GF-D8 (cell line): ENCODE measurements at places on chromosomes 16 and 17.

DNA sequence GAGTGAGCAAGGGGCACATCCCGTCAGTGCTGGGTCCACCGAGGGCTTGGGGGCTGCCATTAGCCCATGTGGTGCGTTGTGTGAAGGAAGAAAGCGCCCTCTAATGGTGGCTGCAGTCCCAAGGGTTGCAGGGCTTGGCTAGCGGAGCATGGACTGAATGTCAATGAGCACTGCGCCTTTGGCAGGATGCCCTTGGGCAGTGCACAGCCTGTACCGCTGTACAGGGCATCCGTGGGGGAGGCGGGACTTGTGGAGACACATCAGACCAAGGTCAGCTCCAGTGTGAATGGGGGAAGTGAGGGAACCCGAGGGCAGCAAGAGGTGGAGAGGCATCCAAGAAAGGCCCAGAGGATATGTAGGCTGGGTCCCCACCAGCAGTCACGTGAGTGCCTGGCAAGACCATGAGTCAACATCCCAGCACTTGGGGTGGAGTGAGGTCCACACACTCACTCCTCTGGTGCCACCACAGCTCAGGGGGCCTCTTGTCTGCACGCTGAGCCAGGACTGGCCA lies 75.5 kb upstream of the MED9 start:
- DNase-seq = no peak

DNA sequence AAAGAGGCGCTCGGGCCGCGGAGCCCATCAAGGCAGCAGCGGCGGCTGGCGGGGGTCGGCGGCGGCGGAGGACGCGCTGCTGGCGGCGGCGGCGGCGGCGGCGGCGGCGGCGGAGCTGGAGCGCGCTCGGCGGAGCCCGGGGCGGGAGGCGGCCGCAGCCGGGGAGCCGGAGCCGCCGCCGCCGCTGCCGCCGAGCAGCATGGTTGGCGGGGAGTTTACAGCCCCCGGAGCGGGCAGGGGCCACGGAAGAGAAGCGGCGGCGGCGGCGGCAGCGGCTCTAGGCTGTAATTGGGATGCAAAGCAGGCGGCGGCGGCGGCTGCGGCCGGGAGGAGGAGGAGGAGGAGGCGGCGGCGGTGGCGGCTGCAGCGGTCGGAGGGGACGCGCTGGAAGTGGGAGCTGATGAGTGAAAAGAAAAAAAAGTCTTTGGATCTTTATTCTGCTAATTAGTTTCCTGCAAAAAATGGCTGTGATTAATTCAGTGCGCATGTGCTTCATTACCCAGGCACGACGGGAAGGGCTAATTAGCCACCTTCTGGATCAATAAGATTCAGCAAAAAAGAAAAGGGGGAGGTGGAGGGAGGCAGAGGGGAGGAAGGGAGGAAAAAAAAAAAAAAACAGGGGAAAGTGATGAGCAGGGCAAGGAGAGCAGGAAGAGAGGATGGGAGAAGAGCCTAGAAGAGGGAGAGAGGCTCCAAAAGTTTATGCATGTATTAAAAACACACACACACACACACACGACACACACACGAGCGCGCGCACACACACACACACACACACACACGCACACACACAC lies 10.9 kb upstream of the ZFHX3 start:
- DNase-seq = no peak

GRCh38 chr17:75557075-75557851 lies 30.3 kb upstream of the MYO15B start:
- no peak for DNase-seq

DNA sequence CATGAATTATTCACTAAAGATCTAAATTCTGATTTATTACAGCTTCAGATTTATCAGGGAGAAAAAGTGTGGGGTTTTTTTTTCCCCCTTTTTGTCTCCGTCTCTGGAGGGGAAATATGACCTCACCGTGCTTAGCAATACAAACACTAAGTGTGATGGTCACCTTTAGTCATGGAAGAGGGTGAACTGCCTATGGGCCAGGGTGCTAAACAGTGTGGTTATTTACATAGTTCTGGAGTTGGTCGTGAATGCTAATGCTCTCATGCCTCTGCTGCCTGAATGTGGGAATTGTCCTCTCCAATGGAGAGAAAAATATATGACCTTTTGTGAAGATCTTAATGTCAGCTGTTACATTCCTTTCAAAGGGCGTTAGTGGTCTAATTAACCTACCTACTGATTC lies 44.8 kb upstream of the MSI2 start:
- DNase-seq = no peak

GRCh38 chr16:75105306-75106061 lies 11.1 kb downstream of the LDHD start:
- DNase-seq = peak; percentile 72

- DNase-seq = no peak
Measured at GRCh38 chr17:59381716-59382570, 50.5 kb downstream of the YPEL2 start.

DNA sequence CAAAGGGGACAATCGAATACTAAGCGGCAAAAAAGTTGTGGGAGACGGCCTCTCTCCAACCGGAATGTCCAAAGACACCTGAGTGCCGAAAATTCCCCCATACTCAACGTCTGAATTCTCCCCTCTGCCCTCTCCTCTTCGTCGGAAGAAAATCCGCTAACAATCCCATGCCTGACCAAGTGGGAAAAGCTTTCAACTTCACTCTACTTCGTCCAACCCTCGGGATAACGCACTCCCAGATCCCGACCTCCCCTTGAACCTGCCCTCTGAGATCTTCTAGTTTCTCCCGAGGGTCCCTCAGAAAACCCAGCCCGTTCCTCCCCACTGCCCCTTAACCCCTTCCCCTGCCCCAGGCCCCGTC lies 961 bp downstream of the AMFR start:
- no peak for DNase-seq

DNA sequence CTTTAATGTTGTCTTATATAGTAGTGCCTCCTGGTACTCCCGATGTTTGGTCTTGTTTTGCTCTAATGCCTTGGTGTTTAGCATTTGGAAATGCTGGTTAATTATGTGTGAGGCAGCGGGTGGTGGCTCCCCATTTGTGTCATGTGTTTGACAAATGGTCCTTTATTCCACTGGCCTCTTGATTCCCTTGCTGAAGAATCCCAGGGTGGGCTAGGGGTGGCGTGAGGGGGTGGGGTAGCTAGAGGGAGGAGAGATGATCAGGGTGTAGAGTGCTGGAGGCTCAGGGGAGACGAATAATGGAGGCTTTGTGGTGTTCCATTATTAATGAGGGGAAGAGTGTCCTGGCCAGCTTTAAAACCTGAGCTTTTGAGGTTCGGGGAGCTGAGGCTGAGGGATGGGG lies 5.4 kb downstream of the DYNLL2 start:
- DNase-seq = no peak

DNA sequence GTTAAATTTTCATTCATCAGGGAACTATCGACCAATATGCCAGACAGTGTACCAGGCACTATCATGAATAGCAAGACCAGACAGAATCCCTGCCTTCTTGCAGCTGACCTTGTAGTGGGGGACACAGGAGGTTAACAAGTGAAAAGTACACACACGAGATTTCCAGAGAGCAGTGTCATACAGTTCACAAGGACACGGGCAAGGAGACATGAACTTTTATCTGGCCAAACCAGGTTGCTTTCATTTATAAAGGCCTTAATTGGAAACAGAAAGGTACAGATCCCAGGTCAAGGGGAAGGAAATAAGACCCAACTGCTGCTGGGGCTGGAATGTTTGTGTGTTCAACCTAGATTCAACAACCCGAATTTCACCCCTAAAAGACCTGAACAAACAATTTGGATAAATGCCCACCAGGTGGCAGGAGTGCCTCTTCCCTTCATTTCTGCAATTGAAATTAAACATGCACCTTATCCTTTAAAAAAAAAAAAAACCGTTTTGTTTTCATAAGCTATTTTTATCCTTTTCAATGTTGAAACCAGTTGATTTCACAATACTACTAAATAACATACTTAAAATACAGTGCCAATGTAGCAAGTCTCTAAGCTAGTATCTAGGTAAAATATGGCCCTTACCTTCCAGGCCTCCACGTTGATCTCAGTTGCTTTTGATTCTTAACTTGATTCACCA lies 65.9 kb downstream of the EMP2 start:
- DNase-seq = peak; percentile 5

GRCh38 chr17:77925831-77926543 lies 32.5 kb upstream of the TNRC6C start:
- no peak for DNase-seq

GRCh38 chr16:47920709-47921108 lies 235.1 kb downstream of the ABCC12 start:
- DNase-seq = no peak

DNA sequence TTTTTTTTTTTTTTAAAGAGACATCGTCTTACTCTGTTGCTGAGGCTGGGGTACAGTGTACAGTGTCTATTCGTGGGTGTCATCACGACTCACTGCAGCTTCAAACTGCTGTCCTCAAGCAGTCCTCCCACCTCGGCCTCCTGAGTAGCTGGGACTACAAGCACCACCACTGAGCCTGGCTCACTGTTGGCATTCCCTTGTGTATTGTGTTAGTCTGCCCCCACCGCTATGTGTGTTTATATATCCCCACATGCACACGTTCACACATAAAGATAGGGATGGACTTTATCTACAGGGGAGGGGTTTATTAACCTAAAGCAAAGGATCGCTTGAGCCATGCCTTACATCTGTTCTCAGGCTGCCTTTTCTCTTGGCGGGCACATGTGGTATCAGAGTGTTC lies 63.8 kb downstream of the SEC14L1 start:
- DNase-seq = no peak

DNA sequence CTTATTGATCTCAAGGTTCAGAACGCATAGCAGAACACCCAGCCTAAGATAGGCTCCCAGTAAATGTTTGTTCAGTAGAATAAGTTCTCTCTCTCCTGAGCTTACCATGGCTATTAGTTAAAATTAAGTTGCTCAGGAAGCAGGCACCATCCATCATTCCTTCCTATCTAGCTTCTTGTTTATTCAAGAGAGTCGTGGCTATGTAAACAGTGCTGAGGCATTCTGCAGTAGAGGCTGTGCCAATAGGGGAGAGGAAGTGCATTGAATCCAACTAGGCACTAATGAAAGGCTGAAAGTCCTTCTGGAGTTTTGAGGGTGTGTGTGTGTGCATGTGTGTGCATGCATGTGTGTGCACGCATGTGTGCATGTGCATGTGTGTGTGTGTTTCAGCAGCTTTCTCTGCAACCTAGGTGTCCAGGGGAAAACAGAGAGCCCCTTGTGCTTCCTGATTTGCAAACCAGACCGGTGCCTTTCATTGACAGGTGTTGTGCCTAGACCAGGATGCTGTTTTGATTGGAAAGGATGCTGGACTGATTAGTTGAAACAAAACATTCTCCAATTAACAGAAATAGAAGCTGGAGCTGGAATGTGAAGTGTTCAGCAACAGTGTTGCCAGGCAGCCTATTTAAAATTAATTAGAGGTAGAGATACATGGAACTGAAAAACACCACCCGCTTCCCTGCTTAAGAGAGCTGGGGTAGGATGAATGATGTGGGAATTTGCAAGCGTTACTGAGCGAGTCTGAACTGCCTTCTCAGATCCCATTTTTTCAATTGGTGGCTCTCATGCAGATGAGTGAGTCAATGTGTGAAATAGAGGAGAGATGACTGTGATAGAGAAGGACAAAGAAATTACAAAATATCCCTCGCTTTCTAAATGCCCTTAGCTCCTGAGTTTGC lies 103.3 kb upstream of the CLEC3A start:
- DNase-seq = no peak

- DNase-seq = no peak
Measured at GRCh38 chr17:49521088-49521450, 26.0 kb downstream of the NGFR start.

- DNase-seq = no peak
Measured at GRCh38 chr17:72587156-72587555, 466.3 kb downstream of the SOX9 start.

- DNase-seq = no peak
Measured at GRCh38 chr17:68821860-68822696, 133.1 kb downstream of the ABCA8 start.

DNA sequence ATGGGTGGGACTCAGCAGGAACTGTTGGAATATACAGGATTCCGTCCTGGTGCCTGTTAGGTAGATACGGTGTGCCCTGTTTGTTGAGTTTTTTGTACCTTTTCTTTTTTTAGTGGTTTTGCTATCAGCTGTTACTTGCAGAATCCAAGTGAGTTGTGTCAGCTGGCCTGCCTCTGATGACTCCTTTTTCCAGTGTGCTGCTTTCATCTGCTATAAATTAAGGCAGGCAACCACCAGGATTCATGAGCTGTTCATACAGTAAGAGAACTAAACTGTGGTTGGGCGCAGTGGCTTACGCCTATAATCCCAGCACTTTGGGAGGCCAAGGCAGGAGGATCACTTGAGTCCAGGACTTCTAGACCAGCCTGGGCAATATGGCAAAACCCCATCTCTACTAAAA lies 79.9 kb downstream of the WNT3 start:
- DNase-seq = no peak

- no peak for DNase-seq
Measured at GRCh38 chr16:13401641-13402040, 500.2 kb downstream of the SHISA9 start.

DNA sequence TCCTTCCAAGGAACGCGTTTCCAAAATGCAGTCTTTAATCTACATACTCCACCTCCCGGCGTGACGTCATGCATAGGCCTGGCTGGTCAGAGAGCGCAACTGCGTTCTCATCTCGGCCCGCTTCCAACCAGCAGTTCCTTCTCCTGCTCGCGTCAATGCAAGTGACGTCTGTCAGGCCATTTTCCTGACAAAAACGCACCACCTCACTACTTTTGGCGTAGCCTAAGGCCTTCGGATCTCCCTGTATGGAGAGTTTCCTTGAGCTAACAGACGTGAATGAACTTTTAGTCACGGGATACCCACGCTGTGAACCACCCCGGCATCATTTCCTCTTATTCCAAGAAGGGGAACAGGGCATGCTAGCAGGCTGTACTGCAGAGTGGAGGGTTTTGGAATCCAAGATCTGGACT lies 25.0 kb downstream of the TEX14 start:
- peak; percentile 56 for DNase-seq

DNA sequence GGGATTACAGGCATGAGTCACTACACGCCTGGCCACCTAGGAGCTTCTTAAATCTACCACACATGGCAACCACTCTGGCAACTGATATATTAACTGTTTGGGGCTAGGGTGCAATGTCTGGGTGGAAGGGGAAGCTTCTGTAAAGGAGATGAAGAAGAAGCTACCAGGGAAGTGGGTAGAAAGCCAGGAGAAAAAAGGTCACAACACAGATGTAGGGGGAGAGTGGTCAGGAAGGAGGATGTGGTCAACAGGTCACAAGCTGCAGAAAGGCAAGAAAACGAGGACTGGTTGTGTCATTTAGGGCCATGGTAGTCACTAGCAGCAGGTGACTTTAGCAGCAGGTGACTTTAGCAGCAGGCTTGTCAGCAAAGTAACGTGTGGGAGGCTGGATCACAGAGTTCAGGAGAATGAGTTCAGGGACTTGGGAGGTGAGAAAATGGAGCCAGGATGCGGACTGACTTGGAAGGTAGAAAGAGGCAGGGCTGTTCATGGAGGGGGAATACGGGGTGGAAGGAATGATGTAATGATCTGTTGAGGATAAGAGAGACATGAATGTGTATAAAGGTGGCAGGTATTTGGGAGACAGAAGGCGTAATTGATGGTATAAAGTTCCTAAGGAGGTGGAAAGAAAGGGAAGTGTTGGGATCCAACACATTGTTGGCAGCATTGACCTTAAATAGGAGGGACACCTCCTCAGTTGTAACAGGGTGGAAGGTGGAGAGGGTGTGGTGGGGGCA lies 16.3 kb upstream of the WFIKKN2 start:
- no peak for DNase-seq
